ENCODE measurements at places on chromosomes 2 and 18. TPM values are rescaled to one million over a fixed set of nuclear protein-coding genes. Genes with fewer than 3 reads are reported as not detected.

Gene TAF4B
- total RNA-seq, result 13.4 TPM

Gene M1AP
- total RNA-seq, result not detected

Gene RGPD3
- total RNA-seq, result 0.27 TPM

Gene GNLY
- 1.8 TPM for total RNA-seq

Gene NHEJ1
- total RNA-seq, result 19.1 TPM

DNA sequence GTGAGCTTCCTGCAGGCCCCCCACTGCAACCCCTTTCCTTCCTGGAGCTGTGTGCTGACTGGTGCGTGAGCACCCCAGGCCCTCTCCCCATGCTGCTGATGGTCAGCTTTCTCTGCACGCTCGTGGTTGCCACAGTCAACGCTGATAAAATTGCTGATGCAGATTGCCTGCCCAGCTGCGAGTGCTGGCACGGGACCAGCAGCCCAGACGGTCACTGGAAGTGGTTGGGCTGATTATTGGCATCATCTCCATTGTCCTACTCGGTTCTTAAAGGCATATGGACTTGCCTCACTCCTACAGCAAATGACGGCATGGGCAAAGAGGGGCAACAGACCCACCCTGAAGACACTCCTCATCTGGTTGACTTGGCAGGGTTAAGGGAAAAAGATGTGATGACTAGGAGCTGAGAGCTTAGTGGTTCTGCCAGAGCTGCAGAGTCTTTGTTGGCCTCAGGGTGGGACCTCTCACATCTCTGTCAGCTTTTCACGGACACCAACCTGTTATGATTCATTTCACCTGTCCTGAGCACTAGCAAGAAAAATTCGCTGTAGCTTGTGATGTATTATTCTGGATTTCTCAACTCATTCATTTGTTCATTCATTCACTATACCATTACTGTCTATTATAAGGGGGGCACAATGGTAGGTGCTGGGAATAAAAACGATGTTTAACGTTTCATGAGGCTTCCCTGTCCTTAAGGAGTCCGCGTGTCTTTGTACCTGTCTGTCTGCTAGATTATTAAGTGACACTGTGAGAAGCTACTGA is 38.4 kb downstream of the PAX8 start:
- no peak overlapping the region for H3K27ac ChIP-seq
- peaks cover 5% of the 10 kb centered on the region for H3K27me3 ChIP-seq
- DNase-seq, result no peak
- H3K4me3 ChIP-seq, result no peak overlapping the region

DNA sequence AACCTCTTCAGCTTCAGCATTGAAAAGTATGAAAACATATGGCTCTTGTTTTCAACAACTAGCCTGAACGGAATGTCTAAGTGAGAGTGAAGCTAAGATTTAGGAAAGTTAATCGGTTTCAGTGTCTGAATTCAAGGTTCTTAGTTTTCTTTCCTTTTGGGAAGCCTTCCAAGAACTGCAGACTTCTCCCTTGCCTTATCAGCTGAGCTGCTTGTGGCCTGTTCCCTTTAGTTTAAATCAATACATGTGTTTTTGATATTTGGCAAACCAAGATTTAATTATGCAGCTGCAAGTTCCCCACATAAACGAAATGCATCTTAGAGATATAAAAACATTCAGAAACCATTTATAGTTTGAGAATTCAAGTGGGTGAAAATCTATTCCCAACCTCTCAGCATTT is 274.3 kb upstream of the NRP2 start:
- peaks cover 2% of the 10 kb centered on the region for H3K27me3 ChIP-seq
- H3K4me3 ChIP-seq, result no peak overlapping the region
- no peaks in the 10 kb centered on the region for H3K4me1 ChIP-seq

- peaks cover 7% of the 10 kb centered on the region for H3K27me3 ChIP-seq
- no peaks in the 10 kb centered on the region for H3K36me3 ChIP-seq
- peak overlapping the region; percentile 73 for H3K4me3 ChIP-seq
- DNase-seq, result peak; percentile 94
- peaks cover 29% of the 10 kb centered on the region for H3K4me1 ChIP-seq
Observed at GRCh38 chr2:96507957-96508520, 2.9 kb upstream of the NEURL3 start.

- no peak overlapping the region for H3K4me3 ChIP-seq
Observed at GRCh38 chr2:137493261-137493660, 471.0 kb upstream of the HNMT start.

DNA sequence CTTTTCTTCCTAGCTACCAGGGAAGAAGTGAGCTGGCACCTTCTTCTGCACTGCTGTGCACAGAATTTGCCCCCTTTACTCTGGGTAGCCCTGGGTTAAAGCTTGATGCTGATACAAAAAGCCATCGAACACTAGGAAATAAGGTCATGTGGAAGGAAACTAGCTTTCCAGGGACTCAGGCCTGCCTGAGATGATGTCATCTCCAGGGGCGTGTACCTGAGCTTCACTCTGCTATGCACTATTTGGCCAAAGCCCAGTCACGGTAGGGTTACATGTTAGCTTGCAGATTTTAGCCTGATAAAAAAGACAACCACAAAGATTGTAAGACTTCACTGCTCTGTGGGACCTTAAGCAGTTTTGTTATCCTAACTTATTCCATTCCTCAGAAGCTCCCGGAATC is 20.4 kb downstream of the EDAR start:
- DNase-seq, result no peak
- H3K4me3 ChIP-seq, result no peak overlapping the region
- no peaks in the 10 kb centered on the region for H3K27me3 ChIP-seq
- no peak overlapping the region for H3K27ac ChIP-seq

DNA sequence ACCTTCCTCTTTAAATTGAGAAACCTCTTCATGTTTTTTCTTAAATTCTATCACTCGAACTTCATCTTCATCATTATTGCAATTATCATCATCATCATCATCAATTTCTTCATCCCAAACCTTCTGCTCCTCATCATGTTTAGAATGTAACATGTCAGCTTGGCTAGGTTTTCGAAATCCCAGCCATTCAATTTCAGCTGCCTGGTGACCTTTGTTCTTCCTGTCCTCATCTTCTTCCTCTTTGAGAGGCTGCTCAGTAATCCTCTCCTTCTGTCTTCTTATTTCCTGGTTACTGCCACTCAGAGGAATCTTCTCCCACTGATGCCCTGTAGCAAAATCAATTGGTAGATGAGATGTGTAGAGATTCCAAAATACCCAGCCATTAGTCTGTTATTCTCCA is 4.2 kb downstream of the ERMN start:
- no peaks in the 10 kb centered on the region for H3K4me1 ChIP-seq
- DNase-seq, result no peak
- no peak overlapping the region for H3K27ac ChIP-seq

- peak overlapping the region; percentile 57 for H3K4me3 ChIP-seq
- peak overlapping the region; percentile 78 for H3K27ac ChIP-seq
- no peak for DNase-seq
- H3K4me1 ChIP-seq, result peaks cover 87% of the 10 kb centered on the region
- H3K27me3 ChIP-seq, result no peaks in the 10 kb centered on the region
- peaks cover 60% of the 10 kb centered on the region for H3K36me3 ChIP-seq
Observed at GRCh38 chr2:224925061-224925809, 117.0 kb downstream of the DOCK10 start.

GRCh38 chr2:5889519-5889918 is 197.3 kb downstream of the SOX11 start:
- no peak overlapping the region for H3K4me3 ChIP-seq
- H3K27me3 ChIP-seq, result no peaks in the 10 kb centered on the region
- H3K4me1 ChIP-seq, result no peaks in the 10 kb centered on the region
- H3K36me3 ChIP-seq, result no peaks in the 10 kb centered on the region

GRCh38 chr2:73839653-73840411 is 11.1 kb downstream of the STAMBP start:
- DNase-seq, result no peak
- no peak overlapping the region for H3K4me3 ChIP-seq
- H3K27ac ChIP-seq, result no peak overlapping the region
- peaks cover 48% of the 10 kb centered on the region for H3K36me3 ChIP-seq
- H3K27me3 ChIP-seq, result no peaks in the 10 kb centered on the region
- H3K4me1 ChIP-seq, result peaks cover 3% of the 10 kb centered on the region

DNA sequence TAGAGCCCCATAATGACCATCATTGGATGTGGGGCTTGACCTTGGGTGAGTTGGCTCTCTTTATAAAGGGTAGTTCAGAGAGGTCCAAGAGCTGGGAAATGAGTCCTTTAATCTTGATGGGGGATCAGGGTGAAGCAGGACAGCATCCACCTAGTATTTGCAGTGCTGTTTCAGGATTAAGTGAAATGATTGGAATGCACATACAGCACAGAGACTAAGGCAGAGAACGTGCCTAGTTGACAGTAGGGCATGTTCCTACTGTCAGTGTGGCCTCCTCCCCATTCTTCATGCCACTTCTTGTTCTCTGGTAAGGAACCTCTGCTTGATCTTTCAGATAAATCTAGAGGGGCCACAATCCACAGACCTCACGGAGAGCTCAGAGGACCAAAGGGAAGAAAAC is 78.9 kb downstream of the TRIM43 start:
- peaks cover 2% of the 10 kb centered on the region for H3K27me3 ChIP-seq
- peaks cover 25% of the 10 kb centered on the region for H3K4me1 ChIP-seq
- no peak overlapping the region for H3K27ac ChIP-seq
- no peak for DNase-seq

DNA sequence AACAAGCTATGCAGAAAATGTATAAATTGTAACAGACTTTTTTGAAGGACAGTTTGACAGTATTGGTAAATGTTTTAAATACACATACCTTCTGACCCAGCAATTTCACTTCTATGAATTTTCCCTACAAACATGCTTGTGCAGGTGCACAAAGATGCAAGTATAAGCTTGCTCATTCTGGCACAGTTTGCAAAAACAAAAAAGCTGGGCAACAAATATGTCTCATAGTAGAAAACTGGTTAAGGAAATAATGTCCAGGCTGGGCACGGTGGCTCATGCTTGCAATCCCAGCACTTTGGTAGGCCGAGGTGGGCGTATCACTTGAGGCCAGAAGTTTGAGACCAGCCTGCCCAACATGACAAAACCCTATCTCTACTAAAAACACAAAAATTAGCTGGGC is 96.9 kb upstream of the NEDD4L start:
- no peak overlapping the region for H3K4me3 ChIP-seq
- H3K36me3 ChIP-seq, result no peaks in the 10 kb centered on the region
- peaks cover 13% of the 10 kb centered on the region for H3K4me1 ChIP-seq
- peaks cover 8% of the 10 kb centered on the region for H3K27me3 ChIP-seq
- no peak for DNase-seq
- no peak overlapping the region for H3K27ac ChIP-seq

- no peak overlapping the region for H3K4me3 ChIP-seq
- no peak overlapping the region for H3K27ac ChIP-seq
- no peak for DNase-seq
- H3K4me1 ChIP-seq, result no peaks in the 10 kb centered on the region
Observed at GRCh38 chr2:196482119-196483065, 157.1 kb upstream of the CCDC150 start.

- no peak overlapping the region for H3K27ac ChIP-seq
- no peak overlapping the region for H3K4me3 ChIP-seq
- H3K27me3 ChIP-seq, result no peaks in the 10 kb centered on the region
- H3K36me3 ChIP-seq, result no peaks in the 10 kb centered on the region
Observed at GRCh38 chr2:151560289-151560688, 150.6 kb downstream of the RIF1 start.

DNA sequence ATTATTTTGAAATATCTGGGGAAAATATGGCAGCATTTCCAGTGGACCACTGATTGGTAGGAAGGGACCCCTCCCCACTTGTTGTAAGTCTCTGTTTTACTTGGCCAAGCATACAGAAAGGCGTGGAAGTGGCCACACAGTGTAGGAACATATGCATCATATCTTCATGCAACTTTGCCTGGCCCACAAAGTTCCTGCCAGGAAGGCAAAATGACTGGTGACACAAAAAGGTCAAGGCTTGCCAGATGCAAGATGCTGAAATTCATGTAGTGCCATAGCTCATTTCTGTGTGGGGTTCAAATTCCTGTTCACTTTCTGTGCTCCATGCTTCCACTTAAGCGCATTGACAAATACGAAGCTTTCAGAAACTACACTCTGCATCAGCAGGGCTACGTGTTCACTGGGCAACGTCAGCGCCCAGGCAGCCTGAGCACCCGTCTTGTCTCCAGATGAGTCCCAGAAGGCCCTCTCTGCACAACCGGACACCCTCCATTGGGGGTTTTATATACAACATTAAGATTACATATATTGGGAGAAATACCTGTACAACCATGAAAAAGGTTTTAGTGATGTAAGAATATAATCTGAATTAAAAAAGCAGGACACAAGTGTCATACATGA is 3.6 kb downstream of the DYNC2LI1 start:
- no peak for DNase-seq
- H3K27me3 ChIP-seq, result no peaks in the 10 kb centered on the region
- no peak overlapping the region for H3K27ac ChIP-seq
- H3K36me3 ChIP-seq, result peaks cover 8% of the 10 kb centered on the region
- peaks cover 12% of the 10 kb centered on the region for H3K4me1 ChIP-seq

DNA sequence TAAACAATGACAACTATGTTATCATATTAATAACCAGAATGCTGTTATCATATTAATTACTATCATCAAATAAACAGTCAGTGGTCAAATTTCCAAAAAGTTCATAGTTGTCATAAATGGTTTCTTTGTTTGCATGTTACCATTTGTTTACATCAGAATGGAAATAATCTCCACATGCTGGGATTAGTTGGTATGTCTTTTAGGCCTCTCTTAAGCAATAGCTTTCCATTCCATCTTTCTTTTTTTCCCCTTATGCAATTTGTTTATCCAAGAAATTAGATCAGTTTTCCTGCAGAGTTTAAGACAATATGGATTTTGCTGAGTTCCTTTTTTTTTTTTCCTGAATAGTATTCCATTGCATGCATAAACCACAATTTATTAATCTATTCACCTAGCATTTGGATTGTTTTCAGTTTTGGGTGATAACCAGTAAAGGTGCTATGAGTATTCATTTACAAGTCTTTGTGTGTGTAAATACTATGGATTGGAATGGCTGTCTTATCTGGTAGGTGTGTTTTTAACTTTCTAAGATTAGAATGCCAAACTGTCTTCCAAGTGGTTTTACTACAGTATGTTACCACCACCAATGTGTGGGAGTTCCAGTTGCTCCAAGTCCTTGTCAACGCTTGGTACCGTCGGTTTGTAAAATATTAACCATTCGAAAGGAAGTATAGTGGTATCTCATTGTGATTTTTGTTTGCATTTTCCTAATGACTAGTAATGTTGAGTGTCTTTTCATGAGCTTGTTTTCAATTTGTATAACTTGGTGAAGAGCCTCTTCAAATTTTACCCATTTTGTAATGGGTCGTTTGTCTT is 33.3 kb upstream of the TXNDC2 start:
- H3K4me3 ChIP-seq, result no peak overlapping the region
- peaks cover 35% of the 10 kb centered on the region for H3K36me3 ChIP-seq
- no peak for DNase-seq
- peaks cover 13% of the 10 kb centered on the region for H3K4me1 ChIP-seq
- H3K27me3 ChIP-seq, result peaks cover 3% of the 10 kb centered on the region

GRCh38 chr2:90077948-90078347 is 1386.5 kb downstream of the RPIA start:
- no peak overlapping the region for H3K4me3 ChIP-seq
- H3K4me1 ChIP-seq, result no peaks in the 10 kb centered on the region
- no peak for DNase-seq
- no peaks in the 10 kb centered on the region for H3K36me3 ChIP-seq
- no peaks in the 10 kb centered on the region for H3K27me3 ChIP-seq
